RKO (cell line): ENCODE measurements at places on chromosomes 12 and 14.

DNA sequence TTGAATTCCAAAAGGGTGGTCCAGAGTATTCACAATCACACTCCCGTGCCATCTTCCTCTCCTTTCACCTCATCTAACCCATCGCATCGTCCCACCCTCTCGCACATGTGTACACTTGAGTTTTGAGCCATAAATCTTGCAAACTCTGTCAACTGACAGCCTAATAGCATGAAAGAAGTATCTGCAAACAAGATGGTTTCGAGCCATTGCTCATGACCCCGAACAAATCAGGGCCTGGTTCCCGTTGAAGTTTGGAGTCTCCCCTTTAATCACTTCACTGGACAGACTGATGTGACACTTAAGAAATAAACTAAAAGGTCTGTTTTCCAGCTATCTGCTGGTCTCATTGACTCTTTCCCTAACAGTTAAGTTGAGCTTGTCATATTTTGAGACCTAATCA lies 223.6 kb upstream of the SOX5 start:
- no peak for DNase-seq

DNA sequence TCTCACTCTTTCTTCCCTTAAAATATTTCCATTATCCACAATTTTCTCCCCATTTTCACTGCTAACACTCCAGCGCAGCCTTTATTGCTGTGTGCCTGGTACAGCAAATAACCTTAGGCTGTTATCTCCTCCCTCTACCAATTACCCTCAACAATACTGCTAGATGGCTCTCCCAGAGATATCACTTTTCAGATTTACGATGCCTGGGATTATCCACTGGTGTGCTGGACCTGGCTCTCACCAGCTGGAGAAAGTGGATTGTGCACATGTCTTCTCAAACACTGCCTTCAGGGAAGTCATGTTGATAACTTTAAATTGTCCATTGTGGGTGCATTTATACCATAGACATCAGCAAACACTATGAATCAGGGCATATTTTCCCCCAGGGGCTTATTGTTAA lies 101.9 kb upstream of the ADAMTS20 start:
- no peak for DNase-seq

DNA sequence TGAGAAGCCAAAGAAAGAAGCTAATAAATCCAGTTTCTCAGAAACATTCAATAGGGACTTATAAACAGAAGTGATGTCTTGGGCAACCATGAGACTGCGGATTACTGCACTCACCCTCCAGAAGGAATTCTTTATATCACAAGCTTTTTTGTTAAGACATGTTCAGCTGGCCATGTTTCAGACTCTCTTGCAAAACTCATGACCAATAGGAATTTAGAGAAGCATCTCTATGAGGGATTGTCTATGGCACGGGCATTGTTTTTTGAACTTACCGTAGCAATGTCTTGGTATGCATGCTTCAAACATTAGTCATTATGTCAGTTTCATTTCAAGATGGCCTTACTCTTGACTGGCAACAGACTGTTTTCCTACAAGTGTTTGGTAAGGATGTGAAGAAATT lies 15.5 kb upstream of the ZNF268 start:
- DNase-seq, result peak; percentile 20

DNA sequence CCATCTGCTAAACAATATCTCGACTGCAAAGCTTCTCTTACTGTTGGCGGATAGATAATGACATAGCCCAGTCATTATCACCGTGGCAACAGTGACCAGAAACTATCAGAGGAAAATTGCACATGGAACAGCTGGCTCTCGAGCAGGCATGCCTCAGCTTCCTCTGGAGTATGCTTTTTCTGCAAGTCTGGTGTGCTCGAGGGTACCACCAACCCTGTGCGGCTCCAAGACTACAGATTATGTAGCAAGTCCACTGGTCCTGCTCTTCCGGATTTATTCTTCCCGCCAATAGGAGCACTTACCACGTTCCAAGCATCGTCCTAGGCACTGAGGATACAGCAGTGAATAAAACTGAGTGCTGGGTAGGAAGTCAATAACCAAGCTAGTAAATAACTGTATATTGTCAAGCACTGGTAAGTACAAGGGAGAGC lies 1.4 kb upstream of the GLRX5 start:
- DNase-seq, result peak; percentile 78

DNA sequence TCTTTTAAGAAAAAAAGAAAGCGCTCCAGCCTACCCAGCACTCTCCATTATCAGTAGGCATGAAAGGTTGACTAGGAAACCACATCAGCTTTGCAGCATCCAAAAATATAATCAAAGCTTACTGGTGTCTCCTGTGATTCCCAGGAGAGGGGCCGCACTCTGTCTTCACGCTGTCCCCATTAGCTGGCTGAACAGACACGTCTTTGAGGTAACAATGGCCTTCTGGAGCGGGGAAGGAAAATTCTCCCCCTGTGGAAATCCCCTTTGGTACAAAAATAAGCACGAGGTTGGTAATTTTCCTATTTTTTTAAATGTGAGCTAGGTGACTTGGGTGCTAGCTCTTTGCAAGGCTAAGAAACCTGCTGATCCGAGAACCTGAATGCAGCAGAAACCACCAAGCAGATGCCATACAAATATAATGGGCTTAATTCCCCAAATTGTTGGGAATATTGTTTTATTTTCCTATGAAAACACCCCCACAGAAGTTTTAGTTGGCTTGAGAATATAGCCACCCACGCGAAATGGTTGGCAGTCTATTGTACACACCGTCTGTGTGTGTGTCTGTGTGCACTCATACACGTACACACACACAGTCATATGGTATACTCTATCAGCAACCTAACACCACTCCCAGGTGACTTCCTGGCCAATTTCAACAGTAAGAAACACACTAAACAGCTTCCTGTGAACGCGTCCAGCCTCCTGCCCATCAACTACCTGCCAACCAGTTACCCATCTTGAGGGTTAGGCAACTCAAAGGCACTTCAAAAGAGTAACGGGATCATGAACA lies 71.2 kb downstream of the KSR2 start:
- no peak for DNase-seq

- no peak for DNase-seq
These were observed at the start of gene AVPR1A for GRCh38 chr12:63150713-63151622. AVPR1A (minus strand) TSS chr12:63151201; CDS start chr12:63150836, 365 bp downstream.

GRCh38 chr12:118052324-118053070 lies 8.5 kb downstream of the WSB2 start:
- DNase-seq, result peak; percentile 94

GRCh38 chr12:69903548-69903947 lies 78.5 kb downstream of the MYRFL start:
- no peak for DNase-seq

GRCh38 chr14:92890830-92891588 lies 31.9 kb upstream of the CHGA start:
- DNase-seq, result no peak

DNA sequence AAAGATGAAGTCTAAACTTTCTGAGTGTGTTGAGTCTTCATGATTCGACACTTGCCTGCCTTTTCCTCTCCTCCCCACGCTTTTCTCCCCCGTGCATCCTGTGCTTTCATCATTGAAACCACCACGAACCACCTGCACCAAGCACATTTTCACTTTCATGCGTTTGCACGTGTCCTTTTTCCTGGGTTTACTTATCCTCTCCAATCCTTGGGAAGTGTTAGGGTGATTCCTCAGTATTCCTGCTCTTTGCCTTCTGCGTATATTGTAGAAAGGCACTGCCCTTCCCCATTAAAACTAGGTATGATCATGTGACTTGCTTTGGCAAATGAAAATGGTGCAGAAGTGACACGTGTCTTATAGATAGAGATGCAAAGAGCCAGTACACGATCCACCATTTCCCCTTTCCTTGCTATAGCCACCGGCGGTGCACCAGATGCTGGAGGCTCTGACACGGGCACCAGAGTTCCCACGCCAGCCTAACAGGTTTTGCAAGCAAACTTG lies 106.6 kb downstream of the BRMS1L start:
- no peak for DNase-seq

GRCh38 chr14:94548999-94549985 lies 11.9 kb upstream of the SERPINA4 start:
- peak; percentile 38 for DNase-seq

DNA sequence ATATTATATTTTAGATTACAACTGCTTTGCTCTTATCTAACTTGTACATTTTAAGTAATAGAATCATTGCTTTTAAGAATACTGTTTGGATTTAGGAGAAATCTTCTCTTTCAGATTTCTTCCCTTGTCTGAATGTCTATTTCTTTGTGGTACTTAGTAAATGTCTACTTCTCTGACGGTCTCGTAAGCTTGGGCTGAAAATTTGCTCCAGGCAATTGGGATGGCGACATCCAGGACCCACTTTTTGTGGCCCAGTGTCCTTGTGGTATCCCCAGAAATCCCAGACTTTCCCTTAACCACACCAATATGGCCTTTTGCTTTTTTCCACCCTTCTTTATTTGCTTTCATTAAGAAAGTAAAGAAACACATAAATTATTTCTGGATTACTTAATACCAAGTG lies 24.0 kb upstream of the CCER1 start:
- no peak for DNase-seq

DNA sequence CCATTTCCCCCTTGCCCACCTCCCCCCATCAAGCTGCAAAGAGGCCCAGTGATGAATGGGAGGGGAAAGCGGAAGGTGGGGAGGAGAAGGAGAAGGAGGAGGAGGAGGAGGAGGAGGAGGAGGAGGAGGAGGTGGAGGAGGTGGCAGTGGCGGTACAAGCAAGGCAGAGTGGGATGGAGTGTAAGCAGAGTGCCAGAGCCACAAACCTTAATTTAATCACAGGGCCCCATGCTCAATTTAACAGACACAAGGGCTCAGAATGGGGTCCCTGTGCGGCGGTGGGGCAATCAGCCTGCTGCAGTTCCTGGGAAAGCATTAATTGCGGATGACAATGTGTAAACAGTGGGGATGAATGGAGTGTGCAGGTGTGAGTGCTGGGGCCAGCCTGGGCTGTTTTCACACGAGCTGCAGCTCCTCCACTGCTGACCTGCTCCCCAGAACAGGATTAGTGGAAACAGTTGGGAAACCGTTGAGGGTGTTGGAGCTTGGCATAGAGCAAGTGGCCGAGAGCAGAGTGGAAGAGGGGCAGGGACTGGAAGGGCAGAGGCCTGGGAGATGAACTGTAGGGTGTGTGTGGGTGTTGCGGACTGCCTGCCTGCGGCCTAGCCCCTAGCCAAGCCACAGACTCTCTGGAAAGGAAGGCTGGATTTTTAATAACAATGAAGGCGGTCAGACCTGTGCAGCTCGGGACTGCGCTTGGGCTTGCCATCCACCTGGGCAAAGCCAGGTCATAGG lies 36.4 kb upstream of the SMOC1 start:
- no peak for DNase-seq

DNA sequence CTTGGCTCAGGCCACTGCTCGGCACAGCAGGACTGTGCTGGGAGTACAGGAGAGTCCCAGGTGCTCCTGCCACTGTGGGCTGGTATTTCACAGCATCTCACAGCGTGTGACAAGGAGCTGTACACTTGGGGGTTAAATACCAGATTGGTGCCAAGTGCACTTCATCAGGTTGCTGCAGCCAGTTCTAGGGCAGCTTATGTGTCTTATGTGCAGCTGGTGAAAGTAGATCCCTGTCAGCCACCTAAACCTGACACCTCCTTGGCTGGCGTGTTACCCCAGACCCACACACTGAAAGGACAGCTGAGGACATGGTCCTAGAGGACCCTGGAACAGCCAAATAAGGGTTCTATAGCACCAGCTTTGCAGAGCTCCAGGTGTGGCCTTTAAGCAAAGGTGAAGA lies 18.9 kb downstream of the PLEKHH1 start:
- no peak for DNase-seq
